ENCODE measurements at places on chromosomes 5 and 9. TPM values are rescaled to one million over a fixed set of nuclear protein-coding genes. Genes with fewer than 3 reads are reported as not detected.

Gene CHSY3
- 3.7 TPM for total RNA-seq

Gene SLC6A19
- not detected for total RNA-seq

Gene ACTBL2
- not detected for total RNA-seq

Gene NUTM2F
- not detected for total RNA-seq

Gene IFNA13
- not detected for total RNA-seq

Gene SNCAIP
- total RNA-seq: 6.7 TPM

Gene ISL1
- not detected for total RNA-seq

Gene LHFPL2
- 32.8 TPM for total RNA-seq

Gene BARX1
- total RNA-seq: not detected

Gene RASGRF2
- total RNA-seq: 6.6 TPM

Gene LCP2
- 120 TPM for total RNA-seq

Gene TTC23L
- not detected for total RNA-seq

Gene IFNA21
- not detected for total RNA-seq

Gene GPR151
- total RNA-seq: not detected

Gene FRRS1L
- total RNA-seq: not detected

Gene GCNT1
- 9.9 TPM for total RNA-seq

Gene ZNF300
- 4.9 TPM for total RNA-seq

Gene ADAMTS12
- 49.4 TPM for total RNA-seq

Gene PITX1
- 3.5 TPM for total RNA-seq

Gene FREM1
- total RNA-seq: 14.5 TPM

Gene EXOSC3
- total RNA-seq: 36.8 TPM

Gene CSF2
- not detected for total RNA-seq

Gene FGD3
- total RNA-seq: 11.7 TPM

Gene NOL8
- total RNA-seq: 46.3 TPM

Gene CSF1R
- 152 TPM for total RNA-seq

Gene SHISAL2B
- total RNA-seq: not detected

Gene SPAG8
- 0.33 TPM for total RNA-seq

Gene SVEP1
- 172 TPM for total RNA-seq

Gene GPX3
- 5,163 TPM for total RNA-seq

Gene PCDHGB6
- 6.4 TPM for total RNA-seq

Gene FGF1
- 0.75 TPM for total RNA-seq

Gene UBTD2
- 13.8 TPM for total RNA-seq

Gene FBP1
- total RNA-seq: 16.1 TPM

Gene ADAM19
- 1.4 TPM for total RNA-seq

Gene CAAP1
- total RNA-seq: 10.0 TPM

Gene TAS2R1
- total RNA-seq: not detected

Gene KIF3A
- total RNA-seq: 2.1 TPM

Gene NR5A1
- total RNA-seq: not detected

Gene TMEM252
- not detected for total RNA-seq

Gene ZNF366
- total RNA-seq: 14.7 TPM

Gene RNF208
- 1.9 TPM for total RNA-seq

Gene EPB41L4A
- 12.4 TPM for total RNA-seq

Gene CCDC152
- 1.2 TPM for total RNA-seq

Gene ADRA1B
- total RNA-seq: 2.6 TPM

Gene ZNF354C
- 6.5 TPM for total RNA-seq

Gene DMRTA1
- total RNA-seq: 2.0 TPM

Gene SLC36A2
- total RNA-seq: not detected

Gene SH3RF2
- total RNA-seq: 3.8 TPM

Gene NR4A3
- 2.9 TPM for total RNA-seq

Gene SLC6A18
- not detected for total RNA-seq

Gene PRDM9
- not detected for total RNA-seq

Gene ARID3C
- total RNA-seq: not detected

Gene AK8
- total RNA-seq: 1.3 TPM

Gene SOX30
- not detected for total RNA-seq

Gene SLC9A3
- total RNA-seq: 1.8 TPM

Gene C5orf52
- total RNA-seq: not detected

Gene SPINK1
- not detected for total RNA-seq

Data from subcutaneous adipose tissue (tissue), 4 donors.